SK-N-MC (cell line): ENCODE measurements at places on chromosomes 7 and 10.

DNA sequence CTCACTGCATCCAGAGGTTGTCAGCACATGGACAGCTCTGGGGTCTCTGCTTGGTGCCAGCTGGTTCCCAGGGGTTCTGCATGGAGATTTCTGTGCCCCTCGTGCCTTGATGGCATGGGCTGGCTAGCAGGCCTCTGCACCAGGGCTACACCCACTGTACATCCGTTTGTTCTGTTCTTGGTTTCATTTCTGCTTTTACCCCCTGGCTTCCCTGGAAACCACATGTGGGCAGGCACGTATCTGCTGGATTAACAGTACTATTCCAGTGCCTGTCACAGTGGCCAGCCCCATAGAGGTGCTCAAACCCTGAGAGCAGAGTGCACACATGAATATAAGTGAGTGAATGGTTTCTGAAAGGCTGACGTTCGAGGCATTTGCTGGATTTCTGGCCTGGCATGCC is 207.2 kb upstream of the GPR26 start:
- no peak for DNase-seq

- DNase-seq, result no peak
Measured at GRCh38 chr10:94997741-94998174, 59.3 kb downstream of the CYP2C9 start.

- DNase-seq, result no peak
Measured at GRCh38 chr10:98135222-98135899, 904 bp downstream of the R3HCC1L start.

GRCh38 chr7:132541656-132542055 is 34.6 kb downstream of the PLXNA4 start:
- DNase-seq, result no peak

DNA sequence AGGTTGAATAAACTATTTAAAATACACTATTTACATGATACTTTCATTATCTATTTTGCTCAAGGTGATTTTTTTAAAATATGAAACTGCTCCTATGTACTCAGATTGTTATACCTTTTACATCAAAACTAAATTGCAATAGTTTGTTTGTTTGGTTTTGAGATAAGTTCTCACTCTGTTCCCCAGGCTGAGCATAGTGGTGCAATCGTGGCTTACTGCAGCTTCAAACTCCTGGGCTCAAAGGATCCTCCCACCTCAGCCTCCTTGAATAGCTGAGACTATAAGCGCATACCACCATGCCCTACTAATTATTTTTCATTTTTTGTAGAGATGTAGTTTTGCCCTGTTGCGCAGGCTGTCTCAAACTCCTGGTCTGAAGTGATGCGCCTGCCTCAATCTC is 12.7 kb downstream of the TAS2R60 start:
- DNase-seq, result no peak

DNA sequence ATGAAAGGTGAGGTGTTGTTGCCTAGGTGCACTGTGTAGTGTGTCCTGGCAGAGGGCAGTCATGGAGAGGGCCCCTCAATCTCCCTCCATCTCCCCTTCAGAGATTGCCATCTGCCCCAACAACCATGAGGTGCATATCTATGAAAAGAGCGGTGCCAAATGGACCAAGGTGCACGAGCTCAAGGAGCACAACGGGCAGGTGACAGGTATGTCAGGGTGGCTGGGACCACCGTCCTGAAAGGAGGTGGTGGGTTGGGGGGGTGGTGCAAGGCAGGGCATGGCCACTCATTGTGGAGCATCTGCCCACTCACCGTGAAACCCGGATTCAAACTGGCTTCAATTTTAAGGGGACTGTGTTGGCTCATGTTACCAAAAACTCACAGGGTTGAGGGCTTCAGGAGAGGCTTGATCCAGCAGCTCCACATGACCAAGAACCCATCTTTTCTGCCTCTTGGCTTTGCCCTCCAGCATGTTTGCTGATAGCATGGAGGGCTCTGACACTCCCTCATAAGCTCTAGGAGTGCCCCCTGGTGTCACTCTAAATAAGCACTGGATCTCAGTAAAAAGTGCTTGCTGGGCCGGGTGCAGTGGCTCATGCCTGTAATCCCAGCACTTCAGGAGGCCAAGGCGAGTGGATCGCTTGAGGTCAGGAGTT is 12.2 kb downstream of the ARPC1B start:
- no peak for DNase-seq

DNA sequence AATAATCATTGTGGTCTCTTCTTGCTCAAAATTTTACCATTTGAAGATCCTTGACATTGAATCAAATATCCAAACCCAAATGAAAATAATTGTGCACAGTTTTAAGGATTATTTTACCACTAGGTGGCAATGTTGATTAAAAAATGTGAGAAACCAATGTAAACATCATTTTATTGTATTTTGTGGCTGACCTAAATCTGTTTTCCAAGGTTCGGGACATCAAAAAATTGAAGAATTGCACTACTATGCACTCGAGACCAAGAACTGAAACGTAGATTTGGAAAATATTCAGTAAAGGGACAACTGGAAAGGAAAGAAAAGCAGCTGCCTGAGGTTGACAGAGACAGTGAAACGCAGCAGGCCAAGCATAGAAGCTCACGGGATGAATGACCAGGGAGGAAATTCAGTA is 259.3 kb downstream of the SNX13 start:
- peak; percentile 34 for DNase-seq

- no peak for DNase-seq
Measured at GRCh38 chr10:108244443-108245228, 1080.1 kb upstream of the SORCS1 start.

DNA sequence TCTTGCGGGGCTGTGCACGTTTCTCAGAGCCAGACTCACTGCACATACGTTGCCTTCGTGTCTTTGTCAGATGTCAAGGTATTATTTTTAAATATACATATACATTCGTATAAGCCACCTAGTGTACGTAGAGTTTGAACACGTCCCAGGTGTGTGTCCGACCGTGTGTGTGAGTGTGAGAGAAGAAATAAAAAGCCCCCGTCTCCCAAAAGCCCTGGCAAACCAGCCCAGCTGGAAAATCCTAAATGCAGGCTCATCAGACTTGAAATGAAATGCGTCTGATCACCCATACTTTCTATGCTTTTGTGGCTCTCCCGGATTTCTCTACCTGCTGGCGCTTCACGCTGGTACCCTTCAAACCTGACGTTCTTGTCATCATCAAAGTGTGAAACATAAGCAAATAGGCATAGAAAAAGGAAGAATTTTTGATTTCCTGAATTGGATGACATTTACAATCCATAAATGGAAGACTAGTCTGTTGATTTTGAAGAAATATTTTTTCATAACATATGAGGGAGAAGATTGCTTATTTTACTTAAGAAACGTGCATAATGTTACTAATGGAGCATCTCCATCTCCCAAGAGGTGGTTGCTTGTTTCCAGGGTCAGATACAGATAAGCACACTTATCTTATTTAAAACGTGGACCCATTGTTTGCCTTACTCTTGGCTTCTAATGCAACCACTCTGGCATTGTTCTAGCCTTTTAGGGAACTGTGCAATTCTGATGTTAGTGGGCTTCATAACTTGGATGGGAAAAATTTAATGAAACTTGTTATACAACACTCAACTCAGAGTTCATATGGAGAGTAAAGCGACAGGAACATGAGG is 971 bp downstream of the PRKG1 start:
- DNase-seq, result no peak

DNA sequence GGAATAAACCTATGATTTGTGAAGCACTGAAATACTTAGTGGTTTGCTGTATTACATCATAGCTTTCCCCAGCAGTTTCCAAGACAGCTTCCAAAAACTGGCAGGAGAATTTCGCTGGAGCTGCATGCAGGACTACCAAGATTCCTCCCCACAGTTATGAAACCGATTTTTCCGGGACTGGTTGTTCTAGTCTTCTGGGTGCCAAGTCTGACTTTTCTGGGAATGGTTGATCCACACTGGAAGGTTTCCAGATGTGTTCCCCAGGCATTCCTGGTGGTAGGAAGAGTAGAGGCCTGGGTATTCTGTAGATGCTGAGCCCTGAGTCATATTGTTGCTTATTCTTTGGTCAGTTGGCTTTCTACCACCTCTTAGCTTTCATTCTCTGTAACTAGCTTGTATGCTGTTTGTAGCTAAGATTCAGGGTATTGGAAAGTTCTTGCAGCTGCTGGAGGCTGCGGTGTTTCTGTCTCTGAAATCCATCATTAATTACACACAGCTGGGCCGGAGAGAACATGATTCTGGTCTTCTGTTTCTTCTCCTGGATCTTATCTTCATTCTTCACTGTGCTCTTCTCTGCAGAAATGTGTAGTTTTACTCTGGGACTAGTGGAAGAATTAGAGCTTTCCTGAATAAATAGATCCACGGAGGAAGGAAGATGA is 6.3 kb downstream of the ABCC2 start:
- DNase-seq, result no peak

- DNase-seq, result no peak
Measured at GRCh38 chr10:29650552-29650944, 15.8 kb upstream of the SVIL start.

- DNase-seq, result no peak
Measured at GRCh38 chr10:24871011-24871935, 81.1 kb downstream of the PRTFDC1 start.

GRCh38 chr10:30000802-30001571 is 58.4 kb downstream of the JCAD start:
- no peak for DNase-seq

GRCh38 chr7:69617364-69617763 is 19.1 kb downstream of the AUTS2 start:
- DNase-seq, result no peak

DNA sequence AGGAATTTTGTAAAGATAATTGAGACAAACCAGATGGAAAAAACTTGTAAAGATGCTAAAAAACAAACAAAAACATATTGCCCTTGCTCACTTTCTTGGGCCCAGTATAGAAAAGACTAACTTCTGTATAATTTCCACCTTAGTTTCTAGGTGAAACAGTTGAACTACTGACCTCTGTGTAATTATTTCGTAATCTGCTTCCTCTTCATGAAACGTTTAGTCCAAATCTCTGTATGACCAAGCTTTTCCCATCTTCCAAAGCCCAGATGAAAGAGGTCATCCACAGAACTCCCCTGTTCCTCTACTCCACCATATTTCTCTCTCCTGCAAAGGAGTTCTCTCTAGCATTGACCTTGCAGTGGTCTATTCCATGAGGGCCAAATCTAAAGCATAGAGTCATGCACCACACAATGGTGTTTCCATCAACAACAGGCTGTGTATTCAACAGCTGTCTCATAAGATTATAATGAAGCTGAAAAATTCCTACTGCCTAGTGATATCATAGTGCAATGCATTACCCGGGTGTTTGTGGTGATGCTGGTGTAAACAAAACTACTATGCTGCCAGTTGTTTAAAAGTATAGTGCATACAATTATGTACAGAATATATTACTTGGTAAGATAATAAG is 647.6 kb downstream of the TNS3 start:
- no peak for DNase-seq

DNA sequence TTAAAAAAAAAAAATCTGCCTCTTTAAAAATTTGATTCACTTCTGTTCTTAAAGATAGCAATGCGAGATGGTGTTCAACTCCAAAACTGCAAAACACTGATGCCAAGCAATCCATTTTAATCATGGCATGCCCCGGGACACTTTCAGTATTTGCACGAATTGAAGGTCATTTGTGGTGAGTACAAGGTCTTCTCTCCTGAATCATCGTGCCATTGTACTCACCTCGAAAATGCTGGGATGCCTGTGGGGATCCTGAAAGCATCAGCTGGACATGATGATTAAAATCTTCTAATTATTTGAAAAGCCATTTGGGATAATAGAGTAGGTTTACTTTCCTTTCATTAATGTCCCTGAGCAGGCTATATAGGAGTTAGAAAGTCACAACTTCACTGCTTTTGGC is 125.1 kb upstream of the NRP1 start:
- no peak for DNase-seq

- DNase-seq, result no peak
Measured at GRCh38 chr7:110326966-110327365, 764.0 kb upstream of the LRRN3 start.

GRCh38 chr7:141313896-141314295 is 237.3 kb upstream of the AGK start:
- DNase-seq, result no peak

DNA sequence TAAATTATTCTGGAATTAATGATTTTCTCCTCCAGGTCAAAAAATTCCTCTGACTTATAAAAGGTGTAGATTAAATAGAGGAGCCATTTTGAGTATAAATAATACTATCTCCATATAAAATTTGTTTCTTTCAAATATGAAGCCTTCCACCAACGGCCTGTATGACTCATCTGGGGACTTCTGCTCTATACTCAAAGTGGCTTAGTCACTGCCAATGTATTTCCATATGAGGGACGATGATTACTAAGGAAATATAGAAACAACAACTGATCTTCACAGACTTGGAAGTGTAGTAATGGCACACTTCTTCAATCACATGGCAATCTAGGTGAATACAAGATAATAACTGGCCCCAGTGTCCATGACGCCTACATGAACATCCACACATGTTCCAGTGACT is 335.6 kb upstream of the HGF start:
- no peak for DNase-seq

DNA sequence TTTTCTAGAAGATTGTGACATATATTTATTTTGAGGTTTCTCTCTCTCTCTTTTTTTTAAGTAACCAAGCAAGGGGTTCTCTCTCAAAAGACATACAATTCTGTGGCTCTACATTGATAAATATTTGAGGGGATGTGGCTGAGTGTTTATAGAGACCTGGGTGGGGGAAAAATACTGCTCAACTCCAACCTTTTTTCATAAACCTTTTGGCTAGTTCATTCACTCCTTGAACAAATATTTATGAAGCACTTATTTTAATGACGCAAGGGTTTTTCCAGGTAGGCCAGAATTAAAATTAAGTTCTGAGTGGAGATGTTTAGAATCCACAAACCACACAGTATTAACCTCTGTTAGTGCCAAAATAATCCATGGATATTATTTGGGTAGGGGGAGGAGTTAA is 100.2 kb downstream of the PTPRE start:
- no peak for DNase-seq

GRCh38 chr7:95246831-95247370 is 77.4 kb downstream of the PON1 start:
- peak; percentile 67 for DNase-seq

GRCh38 chr7:145860809-145861208 is 255.8 kb upstream of the CNTNAP2 start:
- DNase-seq, result no peak

GRCh38 chr10:90530521-90530920 is 327.3 kb downstream of the HTR7 start:
- DNase-seq, result no peak

DNA sequence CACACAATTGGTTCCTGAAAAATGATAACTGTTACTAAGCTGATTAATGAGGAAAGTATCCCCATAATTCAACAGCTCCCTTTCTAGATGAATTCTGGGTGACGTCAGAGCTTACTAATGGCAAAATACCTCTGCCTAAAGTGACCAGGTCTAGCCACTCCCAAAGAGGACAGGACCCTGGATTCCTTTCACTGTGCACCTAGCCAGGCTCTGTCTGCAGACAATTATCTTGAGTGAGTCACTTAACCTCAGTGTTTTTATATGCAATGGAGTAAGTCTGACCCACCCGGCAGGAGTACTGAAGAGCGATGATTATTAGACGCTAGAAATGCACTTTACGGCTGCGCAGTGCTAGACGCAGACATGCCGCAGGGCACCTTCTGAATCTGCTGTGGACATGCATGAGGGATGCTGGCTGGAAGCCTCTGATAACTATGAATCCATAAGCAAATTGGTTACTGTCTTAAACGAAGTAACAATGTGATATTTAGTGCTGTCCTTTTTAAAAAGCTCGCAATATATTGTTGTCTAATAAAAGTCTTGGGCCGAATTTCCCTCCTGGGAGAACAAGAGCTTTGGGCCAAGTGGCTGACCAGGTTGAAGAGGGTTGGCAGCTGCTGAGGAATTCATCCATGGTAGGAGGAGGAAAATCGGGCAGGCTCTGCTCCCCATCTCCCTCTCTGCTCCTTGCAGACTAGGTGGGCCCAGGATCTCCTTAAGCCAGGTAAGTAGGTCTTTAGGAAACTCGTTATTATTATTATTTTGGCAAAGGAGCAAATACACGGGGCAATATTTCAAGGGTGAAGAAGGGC is 4.6 kb upstream of the INPP5A start:
- DNase-seq, result no peak
